Psoas muscle (tissue), 8 donors: ENCODE measurements at places on chromosomes 3 and 15. TPM values are rescaled to one million over a fixed set of nuclear protein-coding genes. Genes with fewer than 3 reads are reported as not detected.

Gene ZNF502
- 3.2 TPM for total RNA-seq

Gene ITIH1
- total RNA-seq, result not detected

Gene LIPC
- not detected for total RNA-seq

Gene CFAP44
- total RNA-seq, result 1.1 TPM

Gene GOLGA8N
- total RNA-seq, result 2.7 TPM

Gene GOLGA8R
- total RNA-seq, result 1.4 TPM

Gene PDE12
- 11.8 TPM for total RNA-seq

Gene OR5K2
- not detected for total RNA-seq

Gene CCDC191
- total RNA-seq, result 0.61 TPM

Gene RARB
- total RNA-seq, result 1.3 TPM

Gene GOLGA6L22
- not detected for total RNA-seq

Gene MRAS
- 166 TPM for total RNA-seq

Gene CCR1
- 1.7 TPM for total RNA-seq

Gene TNIK
- total RNA-seq, result 26.6 TPM

Gene ANKRD34C
- total RNA-seq, result not detected
